Activated gamma-delta T cell treated with anti-CD3 and anti-CD28 coated beads, Interleukin-2, amount 50 U/mL, for 16 hours (primary cell): ENCODE measurements at places on chromosomes 1 and 21.
A peak's percentile ranks its signal among the peaks of the same experiment; 100 is the strongest.

GRCh38 chr1:52003877-52004276 is 13.4 kb upstream of the RAB3B start:
- DNase-seq: no peak

GRCh38 chr1:55323760-55324159 is 108.6 kb upstream of the USP24 start:
- no peak for DNase-seq

GRCh38 chr1:115426231-115426771 is 88.3 kb upstream of the NGF start:
- DNase-seq: no peak

DNA sequence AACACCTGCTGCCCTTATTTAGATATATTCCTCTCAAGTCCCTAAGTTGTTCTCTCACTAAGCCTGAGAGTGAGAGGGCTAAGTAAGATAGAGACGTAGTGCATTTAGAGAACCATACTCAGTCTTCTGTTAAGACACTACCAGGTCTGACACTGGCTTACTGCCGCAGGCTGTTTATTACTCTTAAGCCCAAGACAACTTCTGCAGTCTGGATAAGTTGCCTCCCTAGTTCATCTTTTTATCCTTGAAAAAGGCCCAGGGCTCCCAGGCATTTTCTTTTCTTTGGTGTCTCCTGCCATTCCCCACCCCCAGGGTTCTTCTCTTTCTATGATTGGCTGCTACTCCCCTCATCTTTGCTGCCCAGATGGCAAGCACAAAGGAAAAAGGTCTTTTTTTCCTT is 38.7 kb downstream of the CACHD1 start:
- no peak for DNase-seq

- DNase-seq: no peak
Measured at GRCh38 chr1:108668777-108669176, 7.9 kb upstream of the HENMT1 start.

DNA sequence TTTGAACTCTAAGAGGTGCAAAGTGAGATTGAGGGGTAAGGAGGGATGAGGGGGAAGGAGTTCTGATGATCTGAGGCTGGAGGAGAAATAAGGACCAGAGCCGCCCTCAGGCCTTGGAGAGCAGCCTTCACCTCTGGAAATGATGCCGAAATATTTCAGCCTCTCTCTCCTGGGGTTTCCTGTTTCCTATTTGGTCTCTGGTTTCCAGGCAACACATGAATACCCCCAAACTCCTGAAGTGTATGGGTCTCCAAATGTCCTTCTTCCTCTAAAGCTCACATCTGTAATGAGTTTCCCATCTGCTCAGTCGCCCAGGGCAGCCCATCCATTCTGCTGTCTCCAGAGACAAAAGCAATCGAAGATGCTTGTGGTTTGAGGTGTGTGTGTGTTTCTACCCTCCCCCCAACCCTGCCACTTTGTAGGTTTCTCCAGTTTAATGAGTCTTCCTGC is 52.0 kb upstream of the FAM20B start:
- DNase-seq: no peak

GRCh38 chr21:42075686-42076471 is 4.8 kb downstream of the UMODL1 start:
- no peak for DNase-seq

- DNase-seq: no peak
Measured at GRCh38 chr21:14382486-14382834, 486 bp downstream of the HSPA13 start.

DNA sequence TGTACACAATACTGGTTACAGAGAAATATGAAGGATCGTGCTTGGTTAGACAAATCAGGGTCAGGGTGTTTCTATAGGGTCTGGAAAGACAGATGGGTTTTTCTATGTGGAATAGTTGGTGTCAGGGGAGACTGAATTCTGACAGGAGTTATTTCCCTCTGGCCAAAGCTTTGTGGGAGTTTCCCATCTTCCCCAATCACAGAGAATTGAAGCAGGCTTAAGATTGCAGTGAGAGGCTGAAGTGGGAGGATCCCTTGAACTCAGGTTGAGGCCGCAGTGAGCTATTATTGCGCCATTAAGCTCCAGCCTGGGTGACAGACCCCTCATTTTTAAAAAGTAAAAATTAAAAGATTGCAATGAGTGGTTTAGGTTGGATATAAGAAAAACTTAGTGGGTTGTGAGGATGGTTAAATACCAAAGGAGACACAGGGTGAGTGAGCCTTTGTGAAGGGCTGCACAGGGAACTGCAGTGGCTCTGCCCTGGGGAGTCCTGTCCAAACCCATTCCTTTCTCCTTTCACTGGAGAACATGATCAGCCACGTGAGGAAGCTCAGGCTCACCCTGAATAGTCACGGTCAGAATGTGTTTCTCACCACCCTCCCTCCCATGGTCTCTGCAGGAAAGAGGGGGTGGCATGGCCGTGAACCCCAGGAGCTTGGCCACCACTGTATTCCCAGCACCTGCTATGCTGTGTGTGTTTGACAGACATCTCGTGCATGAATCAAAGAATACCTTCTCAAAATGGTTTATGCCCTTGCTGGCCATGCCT is 101.2 kb downstream of the INTS7 start:
- no peak for DNase-seq

DNA sequence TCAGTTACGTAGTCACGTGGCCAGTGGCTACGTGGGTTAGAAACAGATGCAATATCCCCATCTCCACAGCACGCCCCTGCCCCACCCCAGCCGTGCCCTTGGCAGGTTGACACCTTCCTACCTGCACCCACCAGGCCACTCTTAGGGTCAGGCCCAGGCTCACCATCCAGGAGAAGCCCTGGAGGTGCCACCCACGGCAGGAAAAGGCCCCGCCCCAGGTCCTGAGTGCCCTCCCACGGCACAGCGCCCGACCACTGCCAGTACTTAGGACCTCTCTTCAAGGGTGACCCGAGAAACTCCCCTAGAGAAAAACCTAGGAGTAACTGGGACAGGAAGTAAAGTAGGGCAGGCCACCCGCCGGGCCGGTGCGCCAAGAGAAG is 1.5 kb downstream of the C1orf35 start:
- DNase-seq: no peak

DNA sequence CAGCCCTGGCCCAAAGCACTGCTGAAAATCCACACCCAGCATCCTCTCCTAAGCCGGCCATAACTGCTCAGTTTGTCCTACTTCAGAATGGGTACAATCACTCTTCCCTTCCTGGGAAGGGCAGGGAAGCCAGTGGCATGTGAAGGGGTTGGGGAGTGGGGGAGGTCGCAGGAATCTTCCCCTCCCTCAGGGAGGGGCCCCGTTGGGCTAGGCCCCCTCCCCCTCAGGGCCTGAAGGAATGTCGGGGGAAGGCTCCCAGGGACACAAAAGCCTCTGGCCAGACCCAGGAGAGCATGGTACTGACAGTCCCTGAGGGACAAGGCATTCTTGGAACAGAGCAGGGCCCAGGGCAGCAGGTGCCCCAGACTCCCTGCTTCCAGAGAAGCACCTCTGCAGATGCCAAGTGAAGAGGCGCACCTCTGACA is 1.2 kb downstream of the ELOVL1 start:
- no peak for DNase-seq

DNA sequence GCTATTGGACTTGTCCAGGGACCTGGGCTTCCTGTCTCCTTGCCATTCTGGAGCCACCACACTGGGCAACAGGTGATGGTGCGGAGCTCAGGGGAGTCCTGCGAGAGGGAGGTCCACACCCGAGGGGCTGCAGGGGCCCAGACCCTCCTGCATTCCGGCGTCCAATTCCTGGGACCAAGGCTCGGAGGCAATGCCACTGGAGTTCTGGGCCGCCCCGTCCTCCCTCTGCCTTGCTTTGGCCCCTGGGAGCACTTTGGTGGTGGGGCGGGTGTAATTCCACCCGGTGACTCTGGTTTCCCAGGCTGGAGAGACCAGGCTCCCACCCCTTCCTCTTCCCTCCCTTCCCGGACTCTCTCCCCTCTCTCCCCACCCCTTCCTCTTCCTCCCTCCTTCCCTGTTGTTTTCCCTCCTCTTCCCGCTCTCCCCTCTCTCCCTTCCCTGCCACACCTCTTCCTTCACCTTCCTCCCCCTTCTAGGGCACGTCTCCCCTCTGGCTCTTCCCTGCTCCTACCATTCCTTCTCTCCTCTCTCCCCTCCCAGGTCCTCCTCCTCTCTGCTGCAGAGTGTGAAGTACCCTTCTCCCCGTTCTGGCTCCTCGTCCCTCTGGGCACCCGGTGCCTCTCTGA is 2.0 kb downstream of the PRKCZ start:
- DNase-seq: no peak

DNA sequence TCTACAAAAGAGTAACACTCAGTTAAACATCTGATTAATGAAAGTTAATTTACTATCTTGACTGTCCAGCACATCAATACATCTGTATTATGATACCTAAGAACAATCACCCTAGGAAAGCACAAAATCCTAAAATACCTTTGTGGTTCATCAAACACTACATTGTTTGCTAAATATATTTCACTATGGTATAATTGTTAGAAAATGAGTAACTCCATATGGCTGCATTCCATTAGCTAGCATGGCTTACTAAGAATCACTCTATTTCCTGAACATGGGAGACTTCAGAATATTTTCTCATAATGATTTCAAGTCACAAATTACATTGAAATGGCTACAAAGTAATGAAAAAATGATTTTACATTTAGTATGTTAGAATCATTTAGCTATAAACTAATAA is 12.5 kb downstream of the TRMT1L start:
- DNase-seq: no peak

- no peak for DNase-seq
Measured at GRCh38 chr1:23807453-23807852, 6.9 kb upstream of the GALE start.

DNA sequence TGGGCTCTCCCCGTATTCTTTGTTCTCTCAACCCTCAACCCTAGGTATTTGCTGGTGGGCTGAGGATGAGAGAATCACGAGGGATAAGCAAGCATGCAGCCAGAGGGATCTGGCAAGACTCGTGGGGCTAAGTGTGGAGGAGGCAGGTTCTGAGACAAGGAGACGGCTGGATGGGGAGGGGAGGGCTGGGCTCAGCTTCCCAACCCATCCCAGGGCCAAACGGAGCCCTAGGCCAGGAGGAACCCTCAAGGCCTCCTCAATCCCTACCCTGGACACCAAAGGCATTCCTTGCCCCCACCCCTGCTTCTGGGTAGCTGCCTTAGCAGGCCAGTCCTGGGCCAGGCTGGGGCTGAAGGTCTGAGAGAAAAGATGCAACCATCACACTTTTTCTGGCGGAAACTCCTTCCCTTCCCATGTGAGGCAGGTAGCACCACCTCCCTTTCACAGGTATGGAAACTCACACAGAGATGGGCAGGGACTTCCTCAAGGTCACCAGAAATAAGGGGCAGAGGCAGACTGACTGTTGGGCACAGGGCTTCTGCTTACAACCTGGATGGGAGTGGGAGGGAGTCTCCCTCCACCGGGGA is 6.2 kb downstream of the MEF2D start:
- no peak for DNase-seq

DNA sequence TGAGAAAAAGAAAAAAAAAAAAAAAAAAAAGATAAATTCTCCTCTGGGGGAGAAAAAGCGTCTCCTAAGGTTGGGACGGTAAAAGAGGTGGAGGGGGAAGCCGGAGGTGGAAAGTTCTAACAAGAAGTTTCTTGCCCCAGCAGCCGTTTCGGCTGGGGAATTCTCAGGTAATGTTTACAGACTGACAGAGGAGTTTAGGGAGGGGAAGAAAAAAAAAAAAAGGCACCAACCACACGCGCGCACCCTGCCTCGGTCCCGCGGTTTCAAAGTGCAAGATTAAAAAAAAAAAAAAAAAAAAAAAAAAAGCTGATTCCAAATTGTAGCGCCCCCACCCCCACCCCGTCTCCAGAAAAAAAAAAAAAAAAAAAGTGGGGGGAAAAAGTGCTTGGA is 504 bp downstream of the DHRS3 start:
- DNase-seq: peak; percentile 30

- DNase-seq: no peak
Measured at GRCh38 chr1:35708952-35709351, 9.7 kb downstream of the C1orf216 start.

- no peak for DNase-seq
Measured at GRCh38 chr1:161792740-161793139, 26.6 kb downstream of the ATF6 start.

GRCh38 chr1:56908619-56909221 is 54.1 kb downstream of the C8A start:
- DNase-seq: no peak

- no peak for DNase-seq
Measured at GRCh38 chr1:157044326-157044725, 1.2 kb downstream of the ARHGEF11 start.

GRCh38 chr1:7940745-7941436 is at the start of gene TNFRSF9:
TNFRSF9 (minus strand) TSS chr1:7940839; CDS start chr1:7939994, 845 bp downstream.
- peak; percentile 78 for DNase-seq

GRCh38 chr1:190226006-190226405 is 251.7 kb downstream of the BRINP3 start:
- no peak for DNase-seq

GRCh38 chr21:25871566-25871965 is 136.8 kb downstream of the GABPA start:
- no peak for DNase-seq

DNA sequence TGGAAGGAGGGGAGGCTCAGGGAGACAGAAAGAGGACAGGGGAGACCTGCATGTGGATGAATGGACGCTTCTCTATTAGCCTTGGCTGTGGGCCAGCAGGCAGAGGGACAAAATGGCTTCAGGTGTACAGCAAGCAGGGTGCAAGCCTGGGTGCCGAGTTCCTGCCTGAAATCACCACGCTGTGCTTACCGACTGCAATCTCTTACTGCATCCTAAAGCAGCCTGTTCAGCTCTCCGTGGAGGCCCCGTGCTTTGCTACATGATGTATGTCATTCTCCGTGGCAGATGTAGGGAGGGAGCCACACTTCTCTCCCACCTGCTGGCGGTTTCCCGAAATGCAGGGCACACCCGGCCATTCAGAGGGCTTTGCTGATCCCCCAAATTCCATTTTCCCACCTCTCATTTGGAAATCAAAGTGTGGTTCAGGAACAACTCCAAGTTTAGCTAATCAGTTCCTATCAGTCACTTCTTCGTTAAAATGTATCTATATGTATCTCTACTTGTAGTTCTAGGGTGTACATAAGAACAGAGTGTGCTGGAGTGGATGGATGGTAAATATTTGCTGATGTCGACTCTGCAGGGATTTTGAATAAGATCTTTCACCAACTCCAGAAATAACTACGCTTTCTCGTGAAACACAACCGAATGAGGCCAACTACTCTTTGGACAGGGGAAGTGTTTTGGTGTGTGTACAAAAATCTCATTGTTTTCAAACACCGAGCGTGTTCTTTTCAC is 122.3 kb upstream of the BACE2 start:
- no peak for DNase-seq

DNA sequence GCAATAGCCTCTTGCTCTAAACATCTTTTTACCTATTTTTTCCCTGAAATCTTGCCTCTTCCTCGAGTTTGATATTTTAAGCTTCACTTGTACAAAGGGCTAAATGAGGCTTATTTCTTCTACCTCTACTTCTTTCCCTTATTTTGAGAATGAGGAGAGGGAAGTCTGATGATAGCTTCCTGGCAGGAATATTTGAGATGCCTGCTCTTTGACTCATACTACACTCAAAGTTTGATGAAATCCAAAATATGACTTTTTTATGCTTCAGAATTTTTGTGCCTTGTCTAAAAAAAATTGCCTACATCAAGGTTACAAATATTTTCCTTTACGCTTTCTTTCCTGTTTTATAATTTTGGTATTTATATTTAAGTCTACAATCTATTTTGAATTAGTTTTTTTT is 624.4 kb upstream of the PLXNA2 start:
- DNase-seq: no peak

GRCh38 chr1:49351768-49352167 is 575.1 kb upstream of the BEND5 start:
- DNase-seq: no peak
